GM12878 (cell line): ENCODE measurements at places on chromosomes 12 and 14. TPM values are rescaled to one million over a fixed set of nuclear protein-coding genes. Genes with fewer than 3 reads are reported as not detected.

The OR6C2 gene
- not detected in 2 replicates for total RNA-seq

The MGAT4C gene
- total RNA-seq: not detected in 2 replicates

The SLC10A1 gene
- not detected in 2 replicates for total RNA-seq

The CLEC7A gene
- total RNA-seq: not detected in 2 replicates

DNA sequence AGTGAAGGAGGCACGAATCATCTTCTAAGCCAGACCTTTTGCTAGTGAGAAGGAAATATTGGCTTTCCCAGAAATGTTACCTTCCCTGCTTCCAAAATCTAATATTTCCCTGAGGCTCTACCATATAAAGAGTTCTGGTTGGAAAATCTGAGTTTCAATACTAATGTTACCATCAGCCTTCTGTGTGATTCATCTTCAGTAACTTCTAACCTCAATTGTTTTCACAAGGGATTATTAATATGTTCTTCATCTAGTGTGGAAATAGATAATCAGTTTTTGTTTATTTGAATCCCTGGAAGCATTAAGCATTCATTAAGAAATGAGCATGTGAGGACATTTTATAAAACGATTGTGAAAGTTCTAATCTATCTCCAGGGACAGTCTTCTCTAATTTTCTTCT is 720.9 kb downstream of the AACS start:
- no peaks in the 10 kb centered on the region for H3K27me3 ChIP-seq
- H3K27ac ChIP-seq: no peak overlapping the region
- H3K4me1 ChIP-seq: no peaks in the 10 kb centered on the region
- no peak for DNase-seq

DNA sequence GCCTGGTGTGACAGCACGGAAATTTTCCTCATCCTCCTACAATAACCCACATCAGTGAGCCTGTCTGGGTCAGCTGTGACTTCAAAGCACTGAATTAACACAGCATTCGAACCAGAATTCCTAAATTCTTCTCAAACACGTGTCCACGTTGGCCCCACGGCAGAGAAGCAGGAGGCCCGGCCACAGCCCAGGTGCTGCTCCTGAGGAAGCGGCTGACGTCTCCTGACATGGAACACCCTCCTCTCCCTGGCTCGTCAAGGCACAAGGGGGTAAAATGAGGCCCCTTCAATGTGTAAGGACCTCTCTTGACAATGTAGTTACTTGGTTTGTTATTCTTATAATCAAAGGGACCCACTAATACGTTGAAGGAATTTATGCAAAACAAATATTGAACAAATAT is 156.3 kb upstream of the GSC start:
- no peak overlapping the region for H3K27ac ChIP-seq
- H3K4me1 ChIP-seq: no peaks in the 10 kb centered on the region
- no peak for DNase-seq
- no peak overlapping the region for H3K4me3 ChIP-seq
- H3K36me3 ChIP-seq: no peaks in the 10 kb centered on the region
- H3K27me3 ChIP-seq: no peaks in the 10 kb centered on the region; the same call in none of the 2 replicates

- no peak overlapping the region for H3K27ac ChIP-seq
- H3K4me1 ChIP-seq: no peaks in the 10 kb centered on the region
- H3K4me3 ChIP-seq: no peak overlapping the region
- no peaks in the 10 kb centered on the region for H3K36me3 ChIP-seq
Measured at GRCh38 chr14:77236814-77237213, 34.2 kb downstream of the NGB start.

GRCh38 chr12:7396418-7396817 is 47.5 kb downstream of the CD163L1 start:
- DNase-seq: no peak
- H3K27ac ChIP-seq: no peak overlapping the region
- H3K4me1 ChIP-seq: no peaks in the 10 kb centered on the region
- H3K4me3 ChIP-seq: no peak overlapping the region

DNA sequence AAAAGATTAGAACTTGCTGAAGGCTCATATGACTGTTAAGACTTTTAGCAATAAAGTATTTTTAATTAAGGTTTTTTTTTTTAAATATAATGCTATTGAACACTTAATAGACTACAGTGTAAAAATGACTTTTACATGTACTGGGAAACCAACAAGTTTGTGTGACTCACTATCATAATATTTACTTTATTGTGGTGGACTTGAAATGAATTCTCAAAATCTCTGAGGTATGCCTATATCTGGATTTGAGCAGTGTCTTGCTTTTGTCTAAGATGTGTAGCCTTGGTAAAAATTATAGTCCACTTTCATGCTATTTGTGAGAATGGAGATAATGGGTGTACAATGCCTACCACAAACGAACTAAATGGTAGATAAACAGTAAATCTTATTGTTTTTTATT is 33.9 kb upstream of the NAV3 start:
- DNase-seq: no peak
- H3K27ac ChIP-seq: no peak overlapping the region
- H3K36me3 ChIP-seq: no peaks in the 10 kb centered on the region
- H3K27me3 ChIP-seq: no peaks in the 10 kb centered on the region
- no peaks in the 10 kb centered on the region for H3K4me1 ChIP-seq

GRCh38 chr12:106359646-106360399 is 2.3 kb downstream of the POLR3B start:
- no peak overlapping the region for H3K27ac ChIP-seq
- no peak for DNase-seq
- H3K27me3 ChIP-seq: no peaks in the 10 kb centered on the region
- H3K4me1 ChIP-seq: no peaks in the 10 kb centered on the region

DNA sequence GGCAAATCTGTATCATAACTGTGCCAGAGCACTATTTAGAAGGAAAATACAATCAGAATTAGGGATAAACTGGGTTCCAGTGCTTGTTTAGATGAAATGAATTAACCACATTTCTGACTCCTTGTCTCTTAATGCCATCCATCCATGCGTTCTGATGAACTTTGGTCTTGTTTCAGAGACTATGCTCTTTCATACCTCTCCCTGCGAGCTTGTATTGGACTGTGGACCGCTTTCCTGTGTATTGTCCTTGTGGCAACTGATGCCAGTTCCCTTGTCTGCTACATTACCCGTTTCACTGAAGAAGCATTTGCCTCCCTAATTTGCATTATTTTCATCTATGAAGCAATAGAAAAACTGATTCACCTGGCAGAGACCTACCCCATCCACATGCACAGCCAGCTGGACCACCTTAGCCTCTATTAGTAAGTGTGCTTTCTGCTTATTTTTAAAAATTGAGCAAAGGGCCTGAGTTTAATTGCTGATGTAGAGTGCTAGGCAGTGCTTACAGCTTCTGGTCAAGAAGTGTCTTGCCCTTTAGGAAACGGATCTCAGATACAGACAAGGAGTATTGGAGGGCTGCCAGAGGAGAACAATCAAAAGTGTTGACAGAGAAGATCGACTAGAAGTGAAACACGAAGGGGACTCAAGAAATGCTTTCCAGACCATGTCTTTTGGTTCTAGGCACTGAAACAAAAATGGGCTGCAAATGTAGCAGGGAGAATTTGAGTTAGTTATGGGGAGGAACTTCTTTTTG is 46.7 kb downstream of the SLC4A8 start:
- H3K4me3 ChIP-seq: no peak overlapping the region
- no peak for DNase-seq
- H3K27ac ChIP-seq: no peak overlapping the region
- H3K36me3 ChIP-seq: no peaks in the 10 kb centered on the region
- H3K27me3 ChIP-seq: no peaks in the 10 kb centered on the region
- peaks cover 12% of the 10 kb centered on the region; the same call in 1 of the 2 replicates for H3K4me1 ChIP-seq

DNA sequence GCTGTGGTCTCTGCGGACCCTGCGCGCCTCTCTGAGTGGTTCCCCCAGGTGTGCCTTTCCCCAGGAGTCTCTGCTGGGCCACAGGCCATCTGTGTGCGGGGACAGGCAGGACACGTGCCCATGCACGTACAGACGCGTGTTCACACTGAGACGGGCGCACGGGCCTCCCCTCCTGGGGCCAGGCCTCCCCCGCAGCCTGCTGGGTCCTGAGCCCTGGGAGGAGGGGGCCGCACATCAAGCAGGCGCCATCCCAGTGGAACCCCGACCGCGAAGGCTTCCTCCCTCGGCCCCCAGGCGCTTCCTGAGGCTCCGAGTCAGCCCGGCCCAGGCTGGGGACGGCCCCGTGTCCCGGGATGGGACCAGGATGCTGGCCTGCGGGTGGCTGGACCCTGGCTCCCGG is 39.7 kb downstream of the LRCOL1 start:
- H3K27ac ChIP-seq: no peak overlapping the region
- no peak overlapping the region for H3K4me3 ChIP-seq
- no peaks in the 10 kb centered on the region for H3K4me1 ChIP-seq

DNA sequence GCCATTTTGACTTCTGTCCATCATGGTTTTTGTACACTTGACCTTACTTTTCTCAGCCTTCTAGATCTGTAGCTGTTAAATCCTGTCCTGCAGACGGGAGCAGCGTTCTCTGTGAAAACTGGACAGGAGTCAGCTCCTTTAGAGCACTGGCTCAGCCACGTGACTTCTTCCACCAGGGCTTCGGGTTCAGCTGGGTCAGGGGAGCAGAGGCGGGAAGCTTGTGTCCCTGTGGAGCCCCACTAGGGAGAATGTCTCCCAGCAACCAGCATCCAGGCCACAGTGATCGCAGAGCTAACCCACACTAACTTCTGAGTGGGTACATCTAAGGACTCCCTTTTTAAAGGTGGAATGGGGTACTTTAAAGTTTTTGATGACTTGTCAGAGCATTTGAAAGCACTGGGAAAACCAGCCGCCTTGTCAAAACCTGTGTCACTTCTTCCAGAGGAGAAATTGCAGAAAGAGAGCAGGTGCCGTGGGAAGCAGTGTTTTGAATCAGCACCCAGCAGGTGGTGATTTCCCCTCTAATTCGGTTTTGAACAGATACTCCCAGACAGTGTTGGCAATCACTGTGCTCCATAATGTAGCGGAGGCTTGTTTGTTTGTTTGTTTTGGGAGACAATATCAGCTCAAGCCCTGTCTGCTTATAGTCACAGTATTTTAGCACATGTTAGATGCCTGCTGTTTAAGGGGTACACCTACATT is 17.9 kb downstream of the DERA start:
- H3K4me3 ChIP-seq: no peak overlapping the region
- no peaks in the 10 kb centered on the region for H3K36me3 ChIP-seq
- no peaks in the 10 kb centered on the region for H3K27me3 ChIP-seq
- no peaks in the 10 kb centered on the region for H3K4me1 ChIP-seq
- DNase-seq: peak; percentile 34

DNA sequence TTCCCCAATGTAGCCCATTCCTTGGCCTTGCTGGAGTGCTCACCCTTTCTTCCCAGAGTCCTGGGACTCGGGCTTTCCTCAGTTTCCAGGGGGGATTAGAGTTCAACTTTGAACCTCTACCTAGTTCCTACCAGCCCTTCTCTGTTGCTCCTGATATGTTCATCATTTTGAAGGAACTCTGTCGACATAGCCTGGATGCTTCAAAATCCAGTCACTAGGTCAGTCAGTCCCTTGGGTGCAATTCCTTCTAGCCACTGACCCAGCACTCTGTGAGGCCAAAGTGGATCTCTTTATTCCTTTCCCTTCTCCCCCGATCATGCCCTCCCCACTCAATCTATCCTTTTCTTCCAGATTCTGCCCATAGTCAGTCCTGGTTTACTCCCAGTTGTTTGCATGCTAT is 72.3 kb upstream of the TMCC3 start:
- H3K36me3 ChIP-seq: no peaks in the 10 kb centered on the region
- no peak for DNase-seq
- H3K4me3 ChIP-seq: no peak overlapping the region
- no peaks in the 10 kb centered on the region for H3K27me3 ChIP-seq
- no peak overlapping the region for H3K27ac ChIP-seq

- no peak overlapping the region for H3K4me3 ChIP-seq
- DNase-seq: no peak
- H3K27ac ChIP-seq: no peak overlapping the region
- H3K36me3 ChIP-seq: no peaks in the 10 kb centered on the region
- H3K27me3 ChIP-seq: no peaks in the 10 kb centered on the region; the same call in 1 of the 2 replicates
- H3K4me1 ChIP-seq: no peaks in the 10 kb centered on the region
Measured at GRCh38 chr14:104129556-104129955, 8.8 kb upstream of the KIF26A start.
